Left renal cortex interstitium (tissue), 4 donors: ENCODE measurements at places on chromosomes 2 and 18.

DNA sequence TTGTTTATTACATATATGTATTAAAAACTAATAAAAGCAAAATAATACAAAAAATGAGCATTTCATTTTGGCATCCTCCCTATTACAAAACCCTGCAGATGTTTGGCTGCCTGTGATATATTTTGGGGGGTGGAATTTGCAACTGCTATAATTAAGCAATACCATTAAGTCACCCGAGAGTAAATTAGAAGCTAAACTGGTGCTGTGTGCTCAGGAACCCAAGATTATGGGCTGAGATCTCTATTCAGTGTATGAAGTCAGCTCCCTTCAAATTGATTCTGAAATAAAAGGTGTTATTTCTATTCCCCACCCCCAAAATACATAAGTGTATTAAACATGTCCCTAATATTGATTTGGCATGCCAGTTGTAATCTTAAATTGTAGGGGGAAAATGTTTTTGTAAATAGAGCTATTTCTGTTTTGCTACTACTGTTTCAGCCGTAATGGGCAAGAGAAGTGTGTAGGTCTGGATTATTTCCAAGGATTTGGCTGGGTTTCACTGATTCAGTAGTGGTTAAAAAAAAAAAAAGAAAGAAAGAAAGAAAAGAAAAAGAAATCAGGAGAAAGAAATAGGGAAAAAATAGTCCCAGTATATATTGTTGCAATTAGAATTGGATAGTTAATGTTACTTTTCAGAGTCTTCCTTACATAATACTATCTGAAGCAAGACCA, 110.9 kb downstream of the SS18 start:
- no peak for DNase-seq

- no peak for DNase-seq
Measured at GRCh38 chr2:37443082-37443481, 98.7 kb downstream of the QPCT start.

- no peak for DNase-seq
Measured at GRCh38 chr2:11050565-11050964, 104.7 kb upstream of the SLC66A3 start.

- DNase-seq, result no peak
Measured at GRCh38 chr2:215059724-215060123, 78.7 kb downstream of the ABCA12 start.
